COLO829 (cell line): ENCODE measurements at places on chromosomes 2 and 18.

GRCh38 chr2:67649331-67650261, 252.5 kb downstream of the ETAA1 start:
- no peak for DNase-seq

GRCh38 chr2:219695145-219695709, 67.8 kb downstream of the SLC4A3 start:
- no peak for DNase-seq

GRCh38 chr2:77228391-77228790, 293.8 kb downstream of the LRRTM4 start:
- DNase-seq, result no peak

DNA sequence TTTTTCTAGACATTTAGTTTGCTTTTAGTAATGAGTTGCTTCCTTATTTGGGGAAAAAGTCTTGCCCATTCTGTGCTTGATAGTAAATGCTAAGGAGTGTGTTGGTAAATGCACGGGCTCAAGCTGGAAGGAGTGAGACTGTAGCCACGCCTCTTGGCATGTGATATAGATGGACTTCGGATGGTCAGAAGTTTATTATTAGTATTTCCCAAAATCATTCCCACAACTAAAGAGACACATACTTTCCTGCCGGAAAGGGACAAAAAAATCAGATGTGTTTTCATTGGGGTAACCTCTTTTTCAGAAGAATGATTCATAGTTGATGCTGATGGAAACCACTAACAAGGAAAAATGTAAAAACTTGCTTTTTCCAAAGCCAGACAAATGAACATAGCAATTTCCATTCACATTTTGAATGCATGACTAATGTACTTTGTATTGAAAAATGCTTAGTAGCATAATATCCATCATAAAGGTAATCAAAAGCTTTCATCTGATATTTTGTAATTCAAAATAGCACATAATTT, 133.2 kb downstream of the ZNF532 start:
- DNase-seq, result no peak

- no peak for DNase-seq
Observed at GRCh38 chr2:8122520-8122919, 559.3 kb upstream of the ID2 start.

GRCh38 chr2:238638100-238638981, 209.5 kb upstream of the TWIST2 start:
- no peak for DNase-seq
